NCI-H524 treated with DMSO at 0.1 percent for 48 hours (cell line): ENCODE measurements at places on chromosomes 5 and 9.

GRCh38 chr9:136886610-136887597 lies 588 bp downstream of the TRAF2 start:
- no peak for DNase-seq

DNA sequence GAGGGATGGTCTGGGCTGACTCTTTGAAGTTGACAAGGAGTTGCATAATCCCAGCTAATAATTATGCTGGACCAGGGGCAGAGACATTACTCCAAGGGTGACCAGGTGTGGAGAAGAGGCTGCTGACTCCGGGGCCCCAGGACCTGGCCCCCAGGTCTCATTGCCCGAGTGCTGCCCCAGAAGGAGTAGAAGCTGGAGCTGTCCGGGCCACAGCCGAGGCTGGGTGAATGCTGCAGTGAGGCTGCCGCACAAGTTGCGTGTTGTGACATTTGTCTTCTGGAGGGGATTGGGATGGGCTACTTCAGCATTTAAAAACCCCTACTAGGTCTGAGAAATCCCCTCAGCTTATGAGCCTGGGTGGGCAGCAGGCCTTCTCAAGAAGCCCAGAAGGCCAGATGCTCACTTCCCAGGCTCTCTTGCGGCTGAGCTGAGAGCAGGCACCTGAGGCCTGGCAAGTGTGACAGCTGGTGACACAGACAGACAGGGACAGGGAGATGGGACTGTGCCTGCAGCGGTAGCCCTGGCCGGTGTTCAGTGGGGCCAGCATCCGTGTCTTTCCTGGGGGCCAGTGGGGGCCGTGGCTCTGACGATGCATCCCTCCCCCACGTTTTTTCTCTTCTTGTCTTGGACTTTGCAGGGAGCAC lies 122.8 kb downstream of the KCNIP1 start:
- peak; percentile 72 for DNase-seq

- no peak for DNase-seq
These were observed 861 bp downstream of the UBQLN1 start for GRCh38 chr9:83706676-83707517.

GRCh38 chr9:127154390-127155191 lies 32.2 kb upstream of the ANGPTL2 start:
- no peak for DNase-seq

- no peak for DNase-seq
These were observed 24.5 kb upstream of the APC start for GRCh38 chr5:112713206-112713605.

DNA sequence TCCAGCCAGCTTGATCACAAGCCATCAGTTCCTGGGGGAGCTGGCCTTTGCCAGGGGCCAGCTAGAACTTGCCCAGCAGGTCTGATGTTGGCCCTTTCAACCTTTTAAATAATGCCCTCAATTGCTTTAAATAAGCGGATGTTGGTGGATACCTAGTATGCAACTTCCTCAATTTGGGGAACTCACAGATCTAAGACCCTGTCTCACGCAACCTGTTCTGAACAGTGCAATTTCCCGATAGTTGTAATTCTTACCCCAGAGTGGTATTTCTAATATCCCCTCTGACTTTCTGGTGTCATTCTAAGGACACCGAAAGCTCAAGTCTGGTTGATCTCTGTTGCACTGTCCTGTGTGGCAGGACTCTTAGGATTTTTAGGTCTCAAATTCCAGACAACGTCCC lies 23.1 kb downstream of the GALNT12 start:
- DNase-seq: no peak

GRCh38 chr5:127061956-127062355 lies 11.3 kb downstream of the C5orf63 start:
- DNase-seq: no peak

DNA sequence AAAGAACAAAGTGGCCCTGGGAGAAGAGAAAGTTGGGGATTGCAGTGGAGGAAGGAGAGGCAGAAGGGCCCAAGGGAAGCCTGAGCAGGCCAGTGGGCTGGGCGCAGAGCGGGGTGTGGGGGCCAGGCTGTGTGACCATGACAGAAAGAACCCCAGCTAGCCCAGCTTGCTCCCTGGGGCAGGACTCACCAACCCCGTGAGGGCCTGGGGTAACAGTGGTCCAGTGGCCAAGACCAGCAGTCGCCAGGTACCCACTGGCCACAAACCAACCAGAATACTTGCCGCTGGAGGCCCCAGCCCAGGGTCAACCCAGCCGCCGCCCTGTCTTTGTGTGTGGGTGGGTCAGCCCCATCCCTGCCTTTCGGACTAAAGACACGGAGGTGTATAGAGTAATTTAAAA lies 146.5 kb downstream of the CACNA1B start:
- no peak for DNase-seq

DNA sequence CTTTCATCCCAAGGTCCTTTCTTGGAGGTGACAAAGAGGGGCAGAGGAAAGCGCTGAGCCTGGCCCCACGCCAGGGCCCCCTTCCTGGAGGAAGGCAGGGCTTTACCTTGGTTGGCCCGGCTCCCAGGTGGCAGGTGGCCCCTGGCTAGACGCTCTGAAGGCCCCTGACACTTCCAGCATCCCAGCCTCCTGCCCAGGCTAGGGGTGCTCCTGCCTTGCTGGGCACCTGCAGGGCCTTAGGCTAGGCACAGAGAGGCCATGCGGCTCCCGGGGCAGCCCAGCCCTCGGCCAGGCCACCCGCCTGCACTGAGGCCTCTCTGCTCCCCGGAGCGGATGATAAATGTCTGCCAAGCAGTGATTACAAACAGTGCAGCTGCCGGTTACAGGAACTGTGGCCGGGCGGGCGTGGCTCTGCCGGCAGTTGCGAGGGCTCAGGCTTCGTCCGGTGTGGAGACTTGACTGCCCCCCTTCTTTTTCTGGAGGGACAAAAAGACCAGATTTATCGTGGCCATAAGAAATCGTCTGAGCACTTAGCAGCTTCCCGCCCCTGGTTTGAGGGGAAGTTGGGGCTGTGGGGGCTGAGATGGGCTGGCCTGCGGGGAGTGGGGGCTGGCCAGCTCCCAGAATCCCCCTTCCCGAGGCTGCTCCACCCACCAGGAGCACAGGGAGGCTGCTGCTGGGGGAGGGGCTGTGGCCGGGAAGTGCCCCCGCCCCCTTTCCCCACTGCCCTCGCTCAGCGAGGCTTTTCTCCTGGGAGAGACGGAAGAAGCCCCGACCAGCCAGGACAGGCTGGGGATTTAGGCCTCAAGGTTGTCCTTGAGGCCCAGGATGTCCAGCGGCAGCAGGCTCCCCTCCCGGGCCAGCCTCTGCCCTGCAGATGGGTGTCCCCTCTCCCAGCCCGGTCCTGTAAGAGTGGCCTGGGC lies 31.6 kb upstream of the UBAC1 start:
- DNase-seq: no peak

DNA sequence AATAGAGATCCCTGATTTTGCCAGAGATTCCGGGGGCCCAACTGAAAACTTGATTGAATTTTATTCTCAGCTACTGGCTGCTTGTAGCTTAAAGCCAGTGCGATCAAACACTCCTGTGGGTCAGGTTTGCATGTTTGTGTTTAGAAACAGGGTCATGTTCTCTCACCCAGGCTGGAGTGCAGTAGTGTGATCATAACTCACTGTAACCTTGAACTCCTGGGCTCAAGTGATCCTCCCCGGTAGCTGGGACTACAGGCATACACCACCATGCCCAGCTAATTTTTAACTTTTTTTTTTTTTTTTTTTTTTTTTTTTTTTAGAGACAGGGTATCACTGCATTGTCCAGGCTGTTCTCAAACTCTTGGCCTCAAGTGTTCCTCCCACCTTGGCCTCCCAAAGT lies 66.6 kb downstream of the LRRC70 start:
- DNase-seq: no peak

DNA sequence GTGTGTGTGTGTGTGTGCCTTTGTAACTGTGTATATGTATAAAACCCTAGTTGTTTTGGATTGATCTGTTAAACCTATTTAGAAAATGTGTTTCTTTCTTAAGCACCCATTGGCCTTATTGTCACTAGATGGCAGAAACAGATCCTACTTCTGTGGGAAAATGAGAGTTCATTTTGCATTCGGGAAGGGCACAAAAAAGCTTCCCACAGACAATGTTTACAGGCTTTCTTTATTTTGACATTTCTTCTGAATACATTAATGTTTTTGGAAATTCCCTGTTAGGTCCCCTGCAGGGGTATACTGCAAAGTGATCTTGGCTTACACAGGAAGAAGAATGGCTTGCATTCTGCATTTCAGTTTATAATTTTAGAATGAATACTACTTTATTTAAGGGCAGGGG lies 481.8 kb upstream of the ARRDC3 start:
- no peak for DNase-seq

- DNase-seq: no peak
These were observed 109.5 kb downstream of the MYO10 start for GRCh38 chr5:16826379-16827125.

- no peak for DNase-seq
These were observed 67.6 kb upstream of the NR5A1 start for GRCh38 chr9:124574534-124575375.

GRCh38 chr9:125992557-125992956 lies 245.4 kb downstream of the PBX3 start:
- no peak for DNase-seq

DNA sequence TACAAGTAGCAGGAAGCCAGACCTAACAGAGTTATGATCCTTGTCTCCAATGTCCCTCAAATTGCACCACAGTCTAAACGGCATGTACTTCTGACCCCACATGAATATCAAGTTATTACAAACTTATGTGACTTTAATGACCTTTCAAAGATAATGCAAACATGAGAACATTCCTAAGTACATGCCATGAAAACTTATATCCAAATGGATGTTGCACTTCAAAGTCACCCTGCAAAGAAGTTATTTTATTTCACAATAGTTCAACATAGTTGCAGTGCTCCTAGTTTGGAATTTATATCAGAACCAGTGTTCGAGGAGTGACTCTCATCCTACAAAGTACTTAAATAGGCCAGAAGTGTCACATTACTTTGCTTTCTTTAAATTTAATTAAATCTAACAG lies 41.2 kb upstream of the ITGA1 start:
- DNase-seq: no peak

GRCh38 chr5:150540615-150541396 lies 32.9 kb downstream of the NDST1 start:
- DNase-seq: no peak

GRCh38 chr5:1105350-1106265 lies 6.3 kb downstream of the SLC12A7 start:
- no peak for DNase-seq

DNA sequence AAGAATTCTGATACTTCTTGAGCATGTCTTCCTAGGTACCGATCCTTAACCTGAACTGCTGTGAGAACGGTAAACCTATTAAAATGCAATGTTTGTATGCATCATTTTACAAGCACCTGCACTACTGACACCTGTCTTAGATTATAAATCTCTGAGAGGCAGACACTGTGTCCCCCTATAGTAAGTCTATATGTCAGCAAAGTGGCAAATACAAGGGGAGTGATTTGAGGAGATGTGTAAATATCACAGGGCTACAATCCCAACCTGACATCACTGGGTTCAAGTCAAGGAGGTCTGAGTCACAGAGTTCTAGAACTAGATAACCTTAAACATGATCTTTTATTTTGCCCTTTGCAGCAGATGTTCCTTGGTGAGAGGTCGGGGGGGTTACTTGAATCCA lies 64.1 kb downstream of the ANKH start:
- no peak for DNase-seq

DNA sequence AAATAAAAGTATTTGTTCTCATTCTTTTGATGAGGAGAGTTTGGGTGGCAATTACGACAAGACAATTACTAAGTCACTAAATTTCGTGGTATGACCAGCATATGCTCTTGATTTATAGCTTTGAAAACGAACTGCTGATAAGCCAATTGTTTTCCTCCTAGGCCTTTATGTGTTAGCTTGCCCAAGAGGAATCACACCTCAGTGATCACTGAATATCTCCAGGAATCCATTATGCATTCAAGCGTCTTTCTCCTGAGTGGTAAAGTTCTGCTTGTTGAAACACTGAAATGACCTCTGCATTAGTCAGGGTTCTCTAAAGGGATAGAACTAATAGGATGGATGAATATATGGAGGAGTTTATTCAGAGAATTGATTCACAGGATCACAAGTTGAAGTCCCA lies 677.7 kb upstream of the MEF2C start:
- no peak for DNase-seq

DNA sequence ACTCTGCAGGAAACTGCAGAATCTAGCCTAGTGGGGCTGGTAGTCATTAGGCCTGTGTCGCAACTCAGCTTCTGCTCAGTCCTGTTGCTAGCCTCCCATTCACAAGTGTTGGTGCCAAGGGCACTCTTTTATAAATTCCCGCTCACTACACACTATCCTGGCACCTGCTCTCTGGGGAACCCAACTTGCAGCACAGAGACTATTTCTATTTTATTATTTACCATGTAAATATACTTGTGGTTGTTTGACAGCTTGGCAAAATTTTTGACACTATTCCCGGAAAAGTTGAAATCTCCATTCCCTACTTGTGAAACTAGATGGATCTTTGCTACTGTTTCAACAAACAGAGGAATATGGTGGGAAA lies 20.4 kb upstream of the SMC2 start:
- DNase-seq: no peak

- peak; percentile 44 for DNase-seq
These were observed 13.8 kb downstream of the DNAH5 start for GRCh38 chr5:13930541-13931171.

GRCh38 chr9:23492126-23493002 lies 333.7 kb downstream of the ELAVL2 start:
- peak; percentile 40 for DNase-seq

DNA sequence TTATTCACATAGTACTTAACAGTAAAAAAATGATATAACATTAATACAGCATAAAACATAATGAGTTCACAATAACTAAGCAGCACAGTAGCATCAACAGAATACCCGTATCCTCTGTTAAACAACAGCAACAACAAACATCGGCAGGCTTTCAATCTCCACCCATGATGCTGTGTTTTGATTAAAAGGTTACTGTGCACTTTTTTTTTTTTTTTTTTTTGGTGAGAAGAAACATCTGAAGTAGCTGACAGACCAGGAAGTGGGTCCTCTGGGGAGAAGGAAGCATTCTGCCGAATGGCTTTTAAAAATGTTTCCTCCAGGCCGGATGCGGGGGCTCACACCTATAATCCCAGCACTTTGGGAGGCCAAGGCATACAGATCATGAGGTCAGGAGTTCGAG lies 282.3 kb downstream of the EPB41L4A start:
- DNase-seq: no peak

DNA sequence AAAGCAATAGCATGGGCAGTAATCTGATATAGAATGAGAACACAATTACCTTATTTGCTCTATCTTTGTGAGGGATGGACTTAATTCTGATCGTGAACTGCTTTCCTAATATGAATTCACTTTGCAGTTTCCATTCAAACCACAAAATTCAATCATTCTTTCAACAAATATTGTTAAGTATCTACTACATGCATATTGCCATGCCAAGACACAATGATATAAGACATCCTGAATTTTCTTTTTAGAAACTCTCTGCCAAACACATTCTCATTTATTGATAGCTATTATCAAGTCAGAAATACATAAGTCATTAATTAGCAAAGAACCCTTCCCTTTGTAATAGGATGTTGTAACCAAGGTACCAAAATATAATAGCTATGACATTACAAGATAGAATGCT lies 121.6 kb upstream of the TARS1 start:
- DNase-seq: no peak
